Stimulated activated CD4-positive, alpha-beta T cell treated with anti-CD3 and anti-CD28 coated beads, Interleukin-4, amount 100 ng/mL, for 1 hour (primary cell): ENCODE measurements at places on chromosomes 6 and 20.

GRCh38 chr6:32154514-32155161 lies 697 bp downstream of the PPT2 start:
- peak; percentile 57 for DNase-seq

GRCh38 chr6:14738497-14738896 lies 507.4 kb upstream of the JARID2 start:
- DNase-seq, result no peak

DNA sequence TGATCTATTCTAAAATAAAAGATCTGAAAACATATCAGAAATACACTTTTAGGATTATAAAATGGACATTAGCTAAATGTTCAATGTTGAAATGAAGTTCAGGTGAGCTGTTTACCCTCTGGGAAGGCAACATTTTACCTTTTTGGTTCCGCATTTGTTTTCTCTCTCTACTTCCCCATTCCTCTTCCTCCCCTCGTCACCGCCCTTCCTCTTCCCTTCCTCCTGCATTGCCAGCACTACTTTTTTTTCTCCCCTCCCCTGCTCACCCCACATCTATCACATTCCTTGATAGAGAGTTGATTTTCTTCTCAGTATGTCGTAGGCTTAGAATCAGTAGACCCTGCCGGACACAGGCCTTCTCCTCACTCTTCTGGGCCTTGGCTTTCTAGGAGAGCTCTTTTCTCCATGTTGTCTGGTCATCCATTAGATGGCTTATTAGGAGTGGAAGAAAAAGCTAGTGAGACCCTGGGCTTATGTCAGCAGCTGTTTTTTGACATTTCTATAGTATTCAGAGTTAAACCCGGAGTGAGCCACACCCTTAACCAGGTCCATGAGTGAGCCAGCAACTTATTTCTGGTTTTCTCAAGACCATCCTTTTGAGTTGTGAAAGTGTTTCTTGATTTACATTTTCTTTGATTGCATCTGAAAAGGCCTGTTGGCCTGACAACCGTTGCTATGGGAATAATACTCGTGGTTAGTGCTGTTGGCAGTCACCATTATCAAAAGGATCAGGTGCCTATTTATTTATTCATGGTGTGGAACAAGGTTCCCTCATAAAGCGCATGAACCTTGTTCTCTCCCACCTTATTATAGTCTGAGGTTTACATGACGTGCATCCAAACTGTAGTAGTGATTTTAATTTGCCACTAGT lies 90.9 kb downstream of the DTD1 start:
- DNase-seq, result no peak

DNA sequence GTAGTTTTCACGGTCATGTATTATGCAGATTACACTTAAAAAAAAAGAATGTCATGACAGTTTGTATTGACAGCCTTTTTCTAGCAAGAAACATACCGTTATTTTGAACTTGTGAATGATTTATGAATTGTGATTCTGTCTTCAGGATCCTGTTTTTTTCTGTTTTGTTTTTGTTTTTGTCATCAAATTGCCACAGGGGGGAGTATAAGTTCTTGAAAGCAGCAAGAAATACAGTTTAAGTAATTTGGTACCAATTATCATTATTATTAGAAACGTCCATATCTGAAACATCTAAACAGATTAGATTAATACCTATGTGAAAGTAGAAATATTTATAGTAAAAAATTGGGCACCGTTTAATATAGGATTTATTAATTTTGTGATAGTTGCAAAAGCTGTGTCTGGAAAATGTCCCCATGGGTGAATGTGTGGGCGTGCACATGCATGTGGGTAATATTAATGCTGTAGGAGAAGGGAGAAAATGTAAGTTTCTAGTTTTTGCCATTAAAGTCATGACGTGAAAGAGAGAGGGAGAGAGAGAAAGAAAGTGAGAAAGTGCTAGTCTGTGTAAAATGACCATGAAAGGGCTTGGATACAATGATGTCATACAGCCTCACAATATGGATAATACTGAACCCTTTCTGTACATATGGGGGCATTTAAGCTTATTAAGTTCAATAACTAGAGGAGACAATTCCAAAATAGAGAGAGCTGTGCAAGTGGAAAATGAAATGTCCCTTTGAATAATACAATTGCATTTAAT lies 9.4 kb upstream of the CCN2 start:
- DNase-seq, result no peak

DNA sequence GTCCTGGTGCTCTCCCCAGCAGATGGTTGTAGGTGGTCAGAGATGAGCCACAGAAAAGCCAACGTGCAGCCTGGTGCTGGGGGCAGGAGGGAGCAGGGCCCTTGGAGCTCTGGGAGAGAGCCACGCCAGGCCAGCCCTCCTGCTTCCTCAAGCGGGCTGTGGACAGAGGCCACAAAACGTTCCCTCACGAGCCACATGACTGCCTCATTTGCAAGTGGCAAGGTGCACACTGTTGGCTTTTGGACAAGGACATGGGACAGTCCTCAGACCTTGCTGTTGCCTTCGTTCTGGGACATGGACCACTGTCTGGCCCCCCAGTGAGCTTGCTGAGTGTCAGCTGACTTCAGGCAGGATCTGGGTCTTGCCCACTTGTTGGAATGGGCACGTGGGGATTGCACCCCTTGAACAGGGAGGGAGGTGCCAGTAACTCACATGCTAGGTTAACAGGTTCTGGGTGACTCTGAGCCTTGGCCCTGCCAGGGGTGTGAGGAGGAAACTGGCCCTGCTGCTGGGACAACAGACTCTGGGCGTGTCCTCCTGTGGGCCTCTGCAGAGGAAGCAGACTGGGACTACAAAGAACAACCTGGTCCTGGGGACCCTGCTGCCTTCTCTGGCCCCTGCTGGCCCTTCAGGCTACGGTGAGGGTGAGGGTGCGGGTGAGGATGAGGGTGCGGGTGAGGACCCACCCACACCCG lies 2.6 kb downstream of the SLCO4A1 start:
- no peak for DNase-seq

DNA sequence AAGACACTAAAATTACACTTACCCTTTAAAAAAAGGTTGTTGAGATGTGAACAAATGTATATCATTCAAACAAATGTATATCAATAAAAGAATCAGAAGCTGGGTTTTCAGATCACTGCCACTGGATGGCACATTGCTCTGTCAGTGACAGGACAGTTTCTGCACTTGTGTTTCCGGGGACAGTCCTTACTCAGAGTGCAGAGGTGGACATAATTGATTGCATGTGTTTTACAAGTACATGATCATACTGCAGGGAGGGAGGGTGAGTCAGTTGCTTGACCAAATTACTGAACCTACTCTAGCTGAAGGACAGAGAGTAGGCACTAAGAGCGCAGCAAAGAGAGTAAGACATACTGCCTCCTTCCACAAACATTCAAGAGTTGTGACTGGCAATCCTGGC lies 302.3 kb downstream of the TENT5A start:
- DNase-seq, result no peak
